Mammary microvascular endothelial cell (primary cell): ENCODE measurements at places on chromosomes 1 and 21. TPM values are rescaled to one million over a fixed set of nuclear protein-coding genes. Genes with fewer than 3 reads are reported as not detected.

SPATA46 gene
- total RNA-seq = not detected in 2 replicates

KLF17 gene
- total RNA-seq = not detected in 2 replicates

CDK18 gene
- 0.15 and 1.4 TPM in 2 replicates for total RNA-seq

ASCL5 gene
- not detected in 2 replicates for total RNA-seq

LEFTY1 gene
- not detected in 2 replicates for total RNA-seq

MSH4 gene
- total RNA-seq = 0.05 and 0.13 TPM in 2 replicates

ZP4 gene
- not detected in 2 replicates for total RNA-seq

ENTREP3 gene
- total RNA-seq = 15.2 and 15.3 TPM in 2 replicates

DNM3 gene
- 1.0 and 1.7 TPM in 2 replicates for total RNA-seq

OR2G6 gene
- not detected in 2 replicates for total RNA-seq

FRRS1 gene
- total RNA-seq = 1.8 and 5.2 TPM in 2 replicates

SELL gene
- 0.05 and 4.3 TPM in 2 replicates for total RNA-seq

PGLYRP4 gene
- not detected in 2 replicates for total RNA-seq

CATSPERE gene
- 0.05 and 0.13 TPM in 2 replicates for total RNA-seq

SEC16B gene
- 1.1 and 1.4 TPM in 2 replicates for total RNA-seq

TRNP1 gene
- total RNA-seq = 230 and 265 TPM in 2 replicates

RPTN gene
- total RNA-seq = not detected in 2 replicates

VAMP3 gene
- 180 and 183 TPM in 2 replicates for total RNA-seq

FCRLB gene
- total RNA-seq = 3.6 and 4.0 TPM in 2 replicates

RBP7 gene
- total RNA-seq = 0.39 TPM in 1 of 2 replicates, not detected in the other

MFSD2A gene
- total RNA-seq = 3.1 TPM in 2 replicates

GPR25 gene
- total RNA-seq = not detected in 2 replicates

UBQLN4 gene
- 30.1 and 30.8 TPM in 2 replicates for total RNA-seq

IL12RB2 gene
- not detected in 2 replicates for total RNA-seq

SLC5A9 gene
- not detected in 2 replicates for total RNA-seq

TSHB gene
- total RNA-seq = not detected in 2 replicates

GNPAT gene
- 45.0 and 59.6 TPM in 2 replicates for total RNA-seq

TSPEAR gene
- total RNA-seq = 0.10 TPM in 1 of 2 replicates, not detected in the other

OR2T2 gene
- not detected in 2 replicates for total RNA-seq

KRTAP10-3 gene
- total RNA-seq = not detected in 2 replicates

FOXD2 gene
- 0.30 and 0.33 TPM in 2 replicates for total RNA-seq

ZDHHC18 gene
- total RNA-seq = 13.8 and 19.3 TPM in 2 replicates

ATP6V1G3 gene
- total RNA-seq = not detected in 2 replicates

WNT4 gene
- total RNA-seq = not detected in 2 replicates

ACTL8 gene
- total RNA-seq = not detected in 2 replicates
